ENCODE measurements at places on chromosomes 5 and 9. TPM values are rescaled to one million over a fixed set of nuclear protein-coding genes. Genes with fewer than 3 reads are reported as not detected.

GRCh38 chr5:17305964-17306725 is 88.7 kb downstream of the BASP1 start:
- DNase-seq = no peak
- H3K4me3 ChIP-seq = no peak overlapping the region
- H3K27ac ChIP-seq = no peak overlapping the region
- no peaks in the 10 kb centered on the region for H3K36me3 ChIP-seq
- no peaks in the 10 kb centered on the region for H3K27me3 ChIP-seq

ACTBL2 gene
- total RNA-seq = not detected

GRCh38 chr9:70971723-70972122 is 149.7 kb downstream of the TRPM3 start:
- no peak for DNase-seq
- H3K27me3 ChIP-seq = no peaks in the 10 kb centered on the region
- no peak overlapping the region for H3K27ac ChIP-seq
- no peak overlapping the region for H3K4me3 ChIP-seq
- H3K4me1 ChIP-seq = no peaks in the 10 kb centered on the region

- H3K27me3 ChIP-seq = no peaks in the 10 kb centered on the region
- H3K4me1 ChIP-seq = peaks cover 37% of the 10 kb centered on the region
- peaks cover 4% of the 10 kb centered on the region for H3K36me3 ChIP-seq
Measured at GRCh38 chr5:176538230-176538988, 1.2 kb upstream of the RNF44 start.

GRCh38 chr5:143664623-143665022 is 147.3 kb upstream of the HMHB1 start:
- no peak overlapping the region for H3K27ac ChIP-seq
- no peak overlapping the region for H3K4me3 ChIP-seq
- H3K36me3 ChIP-seq = no peaks in the 10 kb centered on the region
- DNase-seq = no peak
- H3K27me3 ChIP-seq = peaks cover 1% of the 10 kb centered on the region

TTLL11 gene
- total RNA-seq = 0.86 TPM

- H3K27me3 ChIP-seq = no peaks in the 10 kb centered on the region
- H3K4me3 ChIP-seq = no peak overlapping the region
- H3K36me3 ChIP-seq = no peaks in the 10 kb centered on the region
- no peak for DNase-seq
- H3K27ac ChIP-seq = no peak overlapping the region
Measured at GRCh38 chr9:123678878-123679329, 251.0 kb downstream of the DENND1A start.
